ENCODE measurements at places on chromosomes 7 and 10.

DNA sequence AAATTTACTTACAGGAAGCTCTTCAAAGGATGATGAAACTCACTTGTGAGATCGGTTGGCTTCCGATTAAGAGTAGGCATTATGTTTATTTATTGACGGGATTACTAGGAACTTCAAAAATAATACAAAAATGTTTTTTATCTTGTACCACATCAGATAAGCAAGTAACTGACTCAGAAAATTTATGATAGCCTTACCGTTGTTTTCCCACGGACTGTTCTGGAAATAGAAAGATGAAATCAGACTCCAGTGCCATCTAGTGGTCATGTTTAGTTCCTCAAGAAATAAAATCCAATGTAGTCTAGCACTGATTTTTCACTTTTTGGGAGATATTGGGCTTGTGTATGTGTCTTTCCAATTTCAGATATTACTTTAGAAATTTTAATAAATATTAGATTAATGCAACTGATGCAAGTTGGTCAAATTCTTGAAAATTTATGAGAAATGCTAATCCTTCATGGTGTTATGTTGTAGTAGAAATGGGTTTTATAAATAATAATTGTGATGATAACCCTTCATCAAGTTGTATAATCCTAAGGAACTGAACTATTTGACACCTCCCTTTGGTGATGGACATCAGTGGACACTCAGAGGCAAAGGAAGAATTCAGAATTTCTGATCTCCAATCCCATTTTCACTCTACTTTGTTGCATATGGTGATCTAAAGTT is 168.8 kb downstream of the TMEM26 start:
- DNase-seq = no peak

DNA sequence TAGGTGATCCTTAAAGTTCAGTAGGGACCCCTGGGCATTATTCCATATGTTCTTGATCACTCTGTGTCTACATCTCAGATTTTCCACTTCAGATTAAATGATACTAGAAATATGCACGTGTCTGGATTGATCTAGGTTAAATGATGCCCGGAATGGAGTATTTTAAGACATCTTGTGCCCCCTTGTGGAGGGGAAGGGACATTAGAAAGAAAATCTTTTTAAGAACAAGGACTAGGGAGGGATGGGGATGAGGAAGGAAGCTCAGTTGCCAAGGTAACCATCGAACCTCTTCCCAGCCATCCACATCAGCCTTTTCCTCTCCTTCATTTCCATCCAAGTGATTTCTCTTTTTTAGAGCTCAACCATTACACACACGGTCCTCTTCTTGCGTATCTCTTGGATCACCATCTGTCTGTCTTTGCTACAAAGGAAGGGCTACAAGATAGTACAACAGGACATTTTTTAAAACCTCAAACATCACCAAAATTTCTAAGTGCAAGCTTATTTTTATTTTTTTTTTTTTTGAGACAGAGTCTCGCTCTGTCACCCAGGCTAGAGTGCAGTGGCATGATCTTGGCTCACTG is 40.5 kb downstream of the PRSS2 start:
- DNase-seq = peak; percentile 87

DNA sequence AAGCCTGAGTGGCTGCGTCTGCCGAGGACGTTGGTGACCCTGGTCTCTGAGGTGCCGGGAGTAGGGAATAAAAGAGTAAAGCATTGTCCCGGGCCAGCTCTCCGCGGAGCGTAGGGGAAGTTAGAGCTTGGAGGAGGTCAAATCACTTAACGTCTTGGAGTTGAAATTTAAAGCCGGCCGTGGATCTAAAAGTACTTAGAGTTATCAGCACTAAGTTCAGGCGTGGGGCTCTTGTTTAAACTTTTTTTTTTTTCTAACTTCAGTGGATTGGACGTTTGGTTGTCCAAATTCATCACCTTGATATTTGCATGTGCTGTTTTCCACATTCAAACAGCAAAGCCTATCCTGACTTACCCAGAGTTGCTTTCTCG is 700 bp downstream of the NIPSNAP2 start:
- DNase-seq = no peak

DNA sequence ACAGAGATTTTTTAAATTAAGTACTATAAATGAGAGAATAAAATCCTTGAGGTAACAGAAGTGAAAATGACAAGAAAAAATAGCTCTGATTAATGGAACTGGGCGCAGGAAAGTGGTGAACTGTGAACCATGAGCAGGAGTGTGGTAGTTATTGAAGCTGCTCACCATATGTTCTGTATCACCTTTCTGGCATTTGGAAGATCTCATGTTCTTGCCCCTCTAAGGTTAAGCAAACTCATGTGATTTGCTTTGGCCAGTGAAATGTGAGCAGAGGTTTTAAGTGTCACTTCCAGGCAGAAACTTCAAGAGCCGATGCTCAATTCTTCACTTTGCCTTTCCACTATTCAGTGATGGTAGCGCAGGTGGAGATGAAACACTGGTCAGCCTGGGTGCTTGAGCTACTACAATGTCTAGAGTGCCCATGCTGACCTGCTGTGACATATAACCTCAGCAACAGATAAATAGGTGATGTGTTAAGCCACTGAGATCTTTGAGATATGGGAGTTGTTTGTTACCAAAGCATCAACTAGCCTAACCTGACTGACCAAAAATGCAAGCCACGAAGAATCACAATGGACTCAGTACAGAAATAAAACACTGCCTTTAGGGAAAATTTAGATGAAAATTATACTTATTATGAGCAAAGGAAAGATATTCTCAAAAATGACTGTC is 18.4 kb downstream of the MTPAP start:
- DNase-seq = no peak

- no peak for DNase-seq
These were observed 138.6 kb downstream of the LHPP start for GRCh38 chr10:124600051-124600880.

- DNase-seq = no peak
These were observed 14.5 kb upstream of the PYROXD2 start for GRCh38 chr10:98429320-98430072.

DNA sequence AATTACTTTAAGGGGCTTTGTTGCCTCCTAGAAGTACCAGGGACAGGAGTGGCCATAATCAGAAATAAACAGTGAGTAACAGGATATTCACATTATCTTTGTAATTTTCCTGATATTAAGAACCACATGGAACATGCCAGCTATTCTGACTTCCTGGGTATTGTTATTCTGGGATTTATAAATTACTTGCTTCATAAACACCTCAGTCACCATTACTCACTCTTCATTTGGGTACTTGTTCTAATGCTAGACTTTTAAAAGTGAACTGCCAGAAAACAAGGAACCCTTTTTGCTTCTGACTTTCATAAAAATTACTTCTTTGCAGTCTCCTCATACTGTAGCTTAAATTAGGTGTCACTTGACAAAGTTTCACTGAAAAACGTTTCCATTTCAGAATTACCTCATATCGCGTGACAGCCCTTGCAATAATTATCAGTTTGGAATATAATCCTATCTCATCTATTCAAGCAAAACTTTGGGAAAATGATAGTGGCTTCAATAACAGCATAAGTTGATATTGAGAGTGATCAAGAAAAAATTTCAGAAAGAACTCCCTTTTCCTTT is 29.8 kb downstream of the CABCOCO1 start:
- no peak for DNase-seq

DNA sequence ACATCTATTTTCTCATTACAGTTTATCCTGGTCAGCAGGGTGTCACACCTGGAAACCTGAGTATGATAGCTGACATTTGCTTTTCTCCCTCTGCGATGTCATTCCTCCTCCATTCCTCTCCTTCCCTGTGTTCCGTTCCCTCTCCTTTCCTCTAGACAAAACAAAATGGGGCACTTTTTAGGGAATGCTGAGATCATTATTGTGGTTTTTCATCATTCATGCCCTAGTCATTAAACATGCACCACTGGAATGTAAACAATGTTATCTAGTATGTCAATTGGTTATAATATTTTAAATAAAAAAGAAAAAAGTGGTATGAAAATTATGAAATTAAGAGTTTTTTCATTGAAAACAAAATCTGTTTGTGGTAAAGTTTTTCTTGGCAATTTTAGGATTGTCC is 132.6 kb downstream of the MAPK8 start:
- DNase-seq = no peak

DNA sequence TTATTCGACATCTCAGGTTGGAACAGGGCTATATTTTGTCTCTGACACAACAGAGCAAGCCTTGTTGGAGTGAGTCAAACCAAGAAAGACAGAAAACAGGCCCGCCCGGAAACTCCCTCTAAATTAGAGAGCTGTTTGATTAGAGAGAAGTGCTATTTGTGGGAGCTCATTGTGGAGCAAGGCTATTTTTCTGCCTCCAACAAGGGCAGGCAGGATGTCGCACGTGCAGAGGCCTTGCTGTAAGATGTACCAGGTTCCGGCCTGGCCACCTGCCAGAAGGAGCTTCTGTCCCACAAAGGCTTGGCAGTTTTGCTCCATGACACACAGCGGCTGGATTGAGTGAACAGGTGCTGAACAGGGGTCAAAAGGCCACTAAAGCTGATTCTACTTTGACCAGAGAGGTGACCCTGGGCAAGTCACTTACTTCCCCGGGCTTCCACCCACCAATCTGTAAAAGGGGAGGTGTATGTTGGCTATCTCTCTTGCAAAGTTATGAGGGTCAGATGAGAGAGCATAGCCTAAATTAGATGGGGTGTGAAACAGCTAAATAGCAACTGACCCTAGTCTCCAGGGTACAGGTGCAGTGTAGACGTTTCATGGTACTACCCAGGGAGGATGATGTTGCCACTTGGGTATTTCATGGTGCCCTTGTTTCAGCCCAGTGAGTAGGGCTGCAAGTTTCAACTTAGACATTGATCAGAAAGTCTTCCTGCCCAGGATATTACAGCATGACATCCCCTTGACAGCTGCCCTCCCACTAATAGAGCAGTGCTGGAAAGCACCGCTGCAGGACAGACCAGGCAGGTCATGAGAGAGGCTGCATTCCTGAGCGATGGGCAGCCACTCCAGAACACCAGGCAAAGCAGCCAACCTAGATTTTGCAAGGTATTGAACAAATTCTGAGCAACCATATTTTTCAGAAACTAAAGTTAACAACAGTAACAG is 62.0 kb downstream of the VSTM4 start:
- no peak for DNase-seq

GRCh38 chr10:62037890-62038608 is 136.6 kb downstream of the ARID5B start:
- DNase-seq = no peak

Measured in CD4-positive, alpha-beta T cell treated with Interleukin-4 for 1 hour (primary cell).